ENCODE measurements at places on chromosomes 13 and 19.

DNA sequence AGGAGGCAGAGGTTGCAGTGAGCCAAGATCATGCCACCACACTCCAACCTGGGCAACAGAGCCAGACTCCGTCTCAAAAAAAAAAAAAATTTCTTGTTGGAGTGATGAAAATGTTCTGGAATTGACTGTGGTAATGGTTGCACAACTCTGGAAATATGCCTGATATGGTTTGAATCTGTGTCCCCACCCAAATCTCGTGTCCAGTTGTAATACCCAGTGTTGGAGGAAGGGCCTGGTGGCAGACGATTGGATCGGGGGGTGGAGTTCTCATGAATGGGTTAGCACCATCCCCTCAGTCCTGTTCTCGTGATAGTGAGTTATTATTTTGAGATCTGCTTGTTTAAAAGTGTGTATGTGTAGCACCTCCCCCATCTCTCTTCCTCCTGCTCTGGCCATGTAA is 41.1 kb upstream of the MAP3K10 start:
- DNase-seq = no peak

GRCh38 chr13:113855012-113855921 is 8.6 kb downstream of the GAS6 start:
- no peak for DNase-seq

DNA sequence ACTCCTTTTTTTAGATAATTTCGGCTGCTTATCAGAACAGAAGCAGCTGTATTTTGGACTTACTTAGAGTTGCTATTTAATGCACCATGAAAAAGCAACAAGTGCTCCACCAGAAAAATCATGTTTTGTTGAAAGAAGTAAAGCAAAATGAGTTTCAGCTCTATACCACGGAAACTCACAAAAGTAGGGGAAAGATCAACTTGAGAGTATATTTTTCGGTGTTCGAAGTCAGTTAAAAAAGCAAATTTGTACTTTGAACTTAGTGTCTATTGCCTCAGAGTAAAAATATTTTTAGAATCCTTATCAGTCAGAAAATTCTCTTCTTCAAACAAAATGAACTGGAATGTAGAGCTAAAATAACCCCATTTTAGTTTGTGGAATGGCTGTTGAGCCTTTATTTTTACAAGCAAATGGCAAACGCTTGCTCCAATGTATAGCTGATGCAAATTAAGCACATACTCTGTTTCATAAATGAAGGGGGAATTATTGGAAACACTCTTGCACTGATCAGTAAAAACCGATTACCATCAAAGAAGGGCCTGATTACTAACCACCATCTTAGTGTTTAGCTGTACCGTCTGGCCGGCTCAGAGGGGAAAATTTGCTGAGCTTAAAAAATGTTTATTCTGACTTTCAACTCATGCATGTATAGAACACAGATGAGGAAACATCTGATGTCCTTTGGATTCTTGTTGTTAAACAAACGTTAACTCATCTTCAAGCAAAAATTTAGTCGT is 540.7 kb downstream of the GPC6 start:
- DNase-seq = no peak

- DNase-seq = no peak
These were observed 29.0 kb downstream of the ARID3A start for GRCh38 chr19:954672-955494.

DNA sequence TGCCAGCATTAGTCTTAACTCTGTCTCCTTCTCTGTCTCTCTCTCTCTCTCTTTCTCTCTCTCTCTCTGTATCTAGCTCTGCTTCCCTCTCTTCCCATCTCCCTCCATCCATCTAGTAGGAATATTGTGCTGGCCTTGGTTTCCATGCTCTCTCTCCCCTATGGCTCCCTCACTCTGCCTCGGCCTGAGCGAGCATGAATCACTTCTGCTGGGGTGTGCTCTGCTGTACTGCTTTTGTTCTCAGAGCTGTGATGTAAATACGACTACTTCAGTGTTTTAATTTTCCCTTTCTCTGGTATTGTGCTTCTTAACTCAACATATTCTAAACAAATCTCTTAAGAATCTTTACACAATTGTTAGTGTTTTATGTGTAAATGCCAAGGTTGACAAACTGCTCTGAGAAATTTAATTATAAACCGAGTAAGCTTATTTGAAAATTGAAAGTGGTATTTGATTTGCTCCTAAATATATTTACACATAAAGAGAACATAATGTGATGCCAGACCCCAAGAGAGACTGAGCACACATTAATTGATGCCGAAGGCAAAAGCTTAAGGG is 211.5 kb upstream of the KL start:
- DNase-seq = no peak

GRCh38 chr19:51706296-51706695 is 13.2 kb downstream of the SPACA6 start:
- DNase-seq = no peak

DNA sequence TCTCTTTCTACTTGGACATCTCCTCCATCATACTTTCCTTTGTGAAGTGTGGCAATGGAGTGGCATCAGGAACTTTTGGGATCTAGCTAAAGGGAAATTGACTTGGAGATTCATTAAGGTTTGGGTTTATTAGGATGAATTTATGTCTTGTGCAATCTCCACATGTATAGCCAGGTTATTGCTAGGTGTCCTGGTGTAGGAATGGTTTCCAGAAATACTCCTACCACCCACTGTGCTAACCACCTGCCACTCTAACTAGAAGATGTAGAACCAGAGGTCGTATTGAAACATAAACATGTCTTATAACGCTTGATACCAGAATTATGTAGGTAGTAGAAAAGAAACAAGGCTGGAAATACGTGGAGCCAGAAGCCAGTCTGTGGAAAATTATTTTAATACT is 38.1 kb upstream of the MED4 start:
- DNase-seq = no peak

DNA sequence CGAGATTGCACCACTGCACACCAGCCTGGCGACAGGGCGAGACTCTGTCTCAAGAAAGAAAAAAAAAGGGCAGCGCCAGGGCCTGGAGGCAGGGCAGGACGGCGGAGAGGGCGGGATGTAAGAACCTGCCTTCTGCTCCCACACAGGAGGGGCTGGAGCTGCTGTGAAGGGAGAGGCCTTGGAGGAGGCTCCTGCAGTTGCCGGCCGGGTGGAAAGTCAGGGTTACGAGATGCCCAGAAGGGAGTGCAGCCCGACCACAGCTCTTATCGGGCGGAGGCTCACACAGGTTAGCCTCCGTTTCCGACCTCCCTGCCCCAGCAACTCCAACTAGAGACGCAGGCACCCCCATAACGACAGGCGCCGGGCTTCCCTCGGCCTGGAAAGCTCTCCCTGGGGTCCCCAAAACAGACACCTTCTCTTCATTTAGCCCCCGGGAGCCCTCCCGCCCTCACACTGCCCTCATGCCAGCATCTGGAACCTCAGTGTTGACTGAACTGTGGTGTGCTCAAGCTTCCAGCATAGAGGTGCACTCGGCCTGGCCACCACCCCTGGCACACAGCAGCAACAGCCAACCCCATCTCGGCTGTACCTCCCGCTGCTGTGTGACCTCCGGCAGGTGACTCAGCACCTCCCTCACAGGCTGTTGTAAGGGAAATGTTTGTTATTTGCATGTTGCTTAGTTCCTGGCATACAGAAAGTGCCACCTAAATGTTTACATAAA is 1.4 kb downstream of the PLPP2 start:
- DNase-seq = no peak

- no peak for DNase-seq
These were observed 10.6 kb downstream of the NANOS3 start for GRCh38 chr19:13887517-13887916.

DNA sequence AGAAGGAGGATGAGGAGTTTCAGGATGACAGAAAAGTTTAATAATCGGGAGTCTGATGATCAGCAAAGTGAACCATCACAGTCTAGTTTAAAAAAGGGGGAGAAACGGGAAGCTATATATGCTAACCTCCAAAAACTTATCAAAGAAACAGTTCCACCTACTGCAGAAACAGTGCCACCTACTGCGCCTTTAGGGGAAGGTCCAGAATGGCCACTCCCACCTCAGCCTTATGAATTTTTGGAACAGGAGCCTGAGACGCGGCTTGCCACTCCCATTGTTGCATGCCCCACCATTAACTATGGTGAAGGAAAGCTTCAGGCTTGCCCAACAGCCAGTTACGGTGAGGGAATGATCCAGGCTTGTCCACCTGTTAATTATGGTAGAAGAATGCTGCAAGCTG is 929.0 kb downstream of the SLITRK6 start:
- DNase-seq = no peak

DNA sequence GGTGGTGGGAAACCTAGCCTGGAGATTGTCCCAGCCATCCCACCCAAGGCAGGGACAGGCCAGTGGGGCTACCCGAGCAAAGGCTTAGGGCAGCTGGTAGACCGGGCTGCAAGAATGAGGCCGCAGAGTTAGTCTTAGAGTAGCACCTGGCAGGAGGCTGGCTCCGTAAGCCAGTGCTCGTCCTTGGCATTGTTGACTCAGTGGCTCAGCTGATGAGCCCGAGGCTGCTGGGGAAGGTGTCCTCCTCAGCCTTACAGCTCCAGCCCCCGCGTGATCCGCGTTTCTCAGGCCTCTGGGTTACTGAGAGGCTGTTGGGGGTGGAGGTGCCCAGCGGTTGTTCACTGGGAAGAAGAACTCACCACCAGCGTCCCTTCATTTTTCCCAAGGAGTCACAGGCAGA is 24.7 kb downstream of the PPP1R37 start:
- DNase-seq = no peak

DNA sequence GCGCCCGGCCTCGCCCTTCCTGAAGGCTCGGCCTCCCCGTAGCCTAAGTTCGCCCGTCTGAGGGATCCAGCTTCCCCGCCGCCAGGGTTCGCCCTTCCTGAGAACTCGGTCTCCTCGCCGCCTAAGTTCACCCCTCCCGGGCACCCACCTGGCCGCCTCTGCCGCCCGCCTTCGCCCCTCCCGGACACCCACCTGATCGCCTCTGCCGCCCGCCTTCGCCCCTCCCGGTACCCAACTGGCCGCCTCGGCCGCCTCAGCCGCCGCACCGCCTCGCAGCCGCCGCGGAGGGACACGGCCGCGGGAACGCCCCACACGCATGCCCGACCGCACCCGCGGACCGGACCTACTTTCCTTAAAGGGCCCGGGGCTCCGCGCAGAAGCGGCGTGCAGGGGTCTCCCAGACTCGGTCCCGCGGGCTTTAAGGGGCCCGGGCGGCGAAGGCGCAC is at the start of gene MOB3A:
MOB3A (minus strand) TSS at position 293 of the 446 bp plus-strand sequence. CDS start 17,766 bp downstream, outside the sequence.
- peak; percentile 81 for DNase-seq

DNA sequence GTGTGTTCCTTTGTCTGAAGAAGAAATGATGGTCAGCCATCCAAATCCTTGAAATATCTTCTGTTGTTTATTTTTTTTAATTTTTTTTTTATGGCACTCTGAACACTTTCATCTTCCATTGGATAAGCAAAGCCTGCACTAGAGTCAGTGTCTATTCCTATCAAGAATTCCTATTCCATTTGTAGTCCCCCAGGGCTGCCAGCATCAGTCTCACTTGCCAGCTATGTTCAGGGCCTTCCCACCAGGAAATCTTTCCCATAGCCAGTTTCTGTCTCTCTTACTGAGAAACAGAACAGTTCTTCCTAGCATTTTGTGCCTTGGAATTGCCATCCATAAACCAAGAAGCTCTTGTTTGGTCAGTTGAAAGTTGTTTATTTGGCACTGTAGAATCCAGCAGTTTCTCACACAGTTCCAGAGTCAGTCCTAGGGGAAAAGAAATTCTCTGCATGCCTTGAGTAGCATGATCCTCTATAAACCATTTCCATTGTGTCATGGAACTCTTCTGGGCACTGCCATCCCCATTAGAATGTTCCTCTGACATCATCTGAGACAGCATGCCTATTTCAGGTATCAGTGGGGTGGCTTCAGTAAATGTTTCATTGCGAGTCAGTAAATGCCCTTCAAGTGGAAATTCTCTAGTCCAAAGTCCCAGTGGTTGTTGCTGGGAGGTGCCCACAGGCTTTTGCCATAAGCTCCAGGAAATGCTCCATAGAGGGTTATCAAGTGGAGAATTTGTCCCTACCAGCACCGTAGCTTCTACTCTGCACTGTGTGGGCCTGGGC is 18.7 kb upstream of the SPRYD7 start:
- DNase-seq = no peak

DNA sequence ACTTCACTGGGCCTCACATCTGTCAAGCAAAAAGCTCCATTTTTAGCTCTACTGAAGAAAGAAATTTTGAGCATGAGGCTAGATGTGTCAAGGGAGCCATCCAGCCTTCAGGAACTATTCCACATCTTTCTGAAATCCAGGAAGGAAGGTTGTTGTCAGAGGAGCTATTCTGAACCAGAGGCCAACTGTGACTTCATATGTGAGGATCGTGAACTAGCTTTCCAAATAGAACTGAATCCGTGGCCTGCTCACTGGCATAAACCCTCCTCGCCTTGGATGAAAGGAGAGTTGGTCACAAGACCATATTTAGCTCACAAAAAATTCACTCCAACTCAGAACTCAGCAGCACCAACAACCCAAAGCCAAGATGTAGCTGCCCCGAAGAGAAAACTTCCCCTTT is 195.8 kb downstream of the FOXO1 start:
- no peak for DNase-seq

GRCh38 chr13:59236309-59236919 is 927.3 kb downstream of the DIAPH3 start:
- no peak for DNase-seq

DNA sequence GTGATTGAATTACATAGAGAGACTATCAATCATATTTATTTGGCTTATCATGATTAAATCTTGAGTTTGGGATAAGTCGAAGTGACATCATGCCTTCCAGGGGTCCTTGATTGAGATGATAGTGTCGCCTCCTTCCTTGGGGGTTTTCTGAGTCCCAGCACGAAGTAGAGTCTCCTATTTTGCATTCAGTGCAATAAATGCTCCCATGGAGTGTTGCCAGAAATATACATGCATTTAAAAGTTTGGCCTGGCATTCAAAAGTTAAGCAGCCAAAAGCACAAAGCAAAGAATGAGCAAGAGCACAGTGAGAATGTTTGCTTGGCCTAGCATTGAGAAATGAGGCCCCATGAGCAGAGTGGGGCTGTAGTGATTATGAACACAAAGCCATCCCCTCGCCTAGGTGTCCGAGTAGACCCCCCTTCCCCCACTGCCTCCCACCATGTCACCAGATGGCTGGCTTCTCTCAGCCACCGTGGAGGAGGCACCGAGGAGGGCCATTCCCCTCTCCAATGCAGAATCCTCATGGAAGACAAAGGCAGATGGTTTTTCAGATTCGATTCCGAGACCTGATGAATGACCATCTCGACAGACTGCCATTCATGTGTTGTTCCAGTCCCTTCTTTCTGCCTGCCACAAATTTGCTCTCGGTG is 58.8 kb upstream of the UBL3 start:
- no peak for DNase-seq
